ENCODE measurements at places on chromosomes 11 and 22.

- no peak for DNase-seq
These were observed 457.2 kb upstream of the CADM1 start for GRCh38 chr11:115961159-115962003.

- no peak for DNase-seq
These were observed 55.6 kb upstream of the LARGE1 start for GRCh38 chr22:33975841-33976240.

- no peak for DNase-seq
These were observed 10.4 kb downstream of the NUP98 start for GRCh38 chr11:3786781-3787428.

DNA sequence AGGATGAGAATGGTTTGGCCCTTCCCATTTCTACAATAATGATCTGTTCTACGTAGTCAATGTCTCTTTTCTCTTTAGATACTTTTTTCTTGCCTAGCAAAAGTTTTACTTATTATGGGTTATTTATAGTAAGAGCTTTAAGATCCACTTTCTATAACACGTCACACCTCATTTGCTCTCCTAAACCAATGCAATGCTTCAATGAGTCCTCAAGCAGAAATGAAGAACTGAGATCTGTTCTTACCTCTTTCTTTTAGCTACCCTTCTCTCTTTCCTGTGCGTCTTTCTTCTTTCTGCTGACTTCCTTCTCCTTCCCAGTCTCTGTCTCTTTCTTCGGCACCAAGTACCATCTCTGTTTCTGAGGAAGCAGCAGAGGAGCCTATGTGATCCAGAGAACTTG, 61.8 kb downstream of the SNX19 start:
- no peak for DNase-seq

DNA sequence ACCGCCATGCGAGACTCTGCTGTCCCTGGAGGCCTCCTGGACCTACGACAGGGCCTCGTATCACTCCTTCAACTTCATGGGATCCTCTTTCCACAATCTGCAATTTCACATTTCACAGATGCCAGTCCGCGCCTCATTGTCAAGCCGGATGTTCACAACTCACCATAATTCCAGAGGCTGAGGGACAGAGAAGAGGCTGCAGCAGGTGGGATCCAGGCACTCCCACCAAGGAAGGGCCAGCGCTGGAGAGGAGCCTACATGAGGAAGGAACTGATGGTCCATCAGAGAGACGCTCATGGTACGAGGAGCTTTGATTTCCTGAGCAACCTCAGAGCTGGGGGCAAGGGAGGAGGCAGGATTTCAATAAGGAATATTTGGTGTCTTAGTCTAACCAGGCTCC, 495.0 kb downstream of the BRD1 start:
- no peak for DNase-seq

DNA sequence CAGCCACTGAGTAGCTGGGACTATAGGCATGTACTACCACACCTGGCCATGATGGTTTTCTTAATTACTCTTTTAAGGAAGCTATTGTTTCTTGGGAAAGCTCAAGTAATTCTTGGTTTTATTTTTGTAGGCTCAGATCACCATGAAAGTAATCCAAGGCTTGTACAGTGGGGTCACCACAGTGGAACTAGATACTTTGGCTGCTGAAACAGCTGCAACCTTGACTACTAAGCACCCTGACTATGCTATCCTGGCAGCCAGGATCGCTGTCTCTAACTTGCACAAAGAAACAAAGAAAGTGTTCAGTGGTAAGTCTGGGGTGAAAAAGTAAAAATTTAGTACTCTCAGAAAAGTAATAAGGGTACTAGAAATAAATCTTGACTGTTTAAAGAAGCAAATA, 11.3 kb downstream of the RRM1 start:
- no peak for DNase-seq

- no peak for DNase-seq
These were observed 44.2 kb downstream of the ARFGAP2 start for GRCh38 chr11:47132490-47132889.

DNA sequence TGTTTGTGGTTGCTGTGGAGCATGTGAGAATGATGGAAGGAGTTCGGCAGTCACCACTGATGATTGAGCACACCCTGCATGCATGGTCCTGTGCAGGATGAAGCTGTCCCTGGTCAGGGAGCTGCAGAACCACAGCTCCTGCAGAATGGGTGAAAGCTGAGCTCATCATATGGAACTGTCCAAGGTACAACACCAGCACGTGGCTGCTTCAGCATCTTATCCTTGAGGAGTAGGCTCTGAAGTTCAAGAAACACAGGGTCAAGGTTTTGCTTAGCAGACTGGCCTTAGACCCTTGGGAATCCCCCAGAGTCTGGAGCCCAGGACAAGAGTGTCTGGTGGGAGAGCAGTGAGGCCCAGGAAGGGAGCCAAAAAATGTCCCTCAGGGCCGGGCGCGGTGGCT, 182.4 kb upstream of the LARGE1 start:
- DNase-seq, result no peak

GRCh38 chr11:4865855-4866254, 15.8 kb upstream of the OR51T1 start:
- DNase-seq, result no peak

- DNase-seq, result no peak
These were observed 34.9 kb downstream of the UBASH3B start for GRCh38 chr11:122690384-122690783.

GRCh38 chr22:25802018-25802417, 60.0 kb downstream of the MYO18B start:
- no peak for DNase-seq

DNA sequence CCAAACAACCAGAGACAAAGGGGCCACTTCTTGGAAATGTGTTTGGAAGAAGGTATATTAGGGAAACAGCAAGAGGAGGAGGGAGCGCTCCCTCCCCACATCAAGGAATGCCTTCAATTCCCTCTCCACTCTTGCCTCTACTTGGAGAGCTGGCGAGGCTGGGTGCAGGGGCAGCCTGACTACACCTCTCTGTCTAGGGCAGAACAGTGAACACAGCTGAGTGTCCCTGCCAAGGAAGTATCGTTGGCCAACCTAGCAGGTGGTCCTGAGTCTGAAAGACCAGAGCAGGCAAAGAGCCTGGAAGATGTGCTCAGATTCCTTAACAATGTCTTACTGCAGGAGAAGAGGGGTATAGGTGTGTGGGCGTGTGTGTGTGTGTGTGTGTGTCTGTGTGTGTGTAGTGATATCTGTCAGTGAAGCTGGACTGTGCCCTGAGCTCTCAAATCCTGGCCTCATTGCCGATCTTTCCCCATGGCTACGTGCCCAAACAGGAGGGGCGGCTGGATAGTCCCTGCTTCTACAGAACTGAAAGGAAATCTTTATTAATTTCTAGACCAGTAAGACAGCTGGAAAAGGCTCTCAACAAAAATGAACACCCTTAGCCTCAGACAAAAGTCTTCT, 46.8 kb downstream of the PAMR1 start:
- DNase-seq, result no peak

DNA sequence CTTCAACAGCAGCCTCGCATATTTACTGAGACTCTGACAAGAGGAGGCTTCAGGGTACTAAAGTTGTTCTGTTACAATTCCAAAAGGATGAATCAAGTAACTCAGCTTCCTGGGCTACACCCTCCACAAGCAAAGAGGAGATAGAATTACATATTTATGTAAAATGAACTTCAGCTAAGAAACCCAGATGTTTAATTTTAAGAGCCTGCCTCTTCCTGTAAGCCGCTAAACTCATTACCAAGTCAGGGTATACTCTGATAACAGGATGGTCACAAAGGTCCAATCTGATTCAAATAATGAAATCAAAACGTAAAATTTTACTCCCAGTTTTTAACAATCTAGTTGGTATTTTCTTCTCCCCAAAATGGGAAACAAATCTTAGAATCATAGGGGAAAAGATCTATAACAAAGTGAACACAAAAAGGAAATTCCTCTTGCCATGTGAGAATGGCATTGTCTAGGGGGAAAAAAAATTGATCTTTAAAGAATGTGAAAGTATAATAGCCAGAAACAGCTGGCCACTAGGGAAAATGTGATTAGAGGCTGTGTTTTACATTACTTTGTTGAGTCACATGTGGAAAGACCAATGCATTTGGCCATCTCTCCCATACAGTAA, 30.9 kb downstream of the CHEK2 start:
- no peak for DNase-seq

GRCh38 chr11:86575927-86576326, 96.5 kb downstream of the ME3 start:
- DNase-seq, result no peak

GRCh38 chr11:94854770-94855633, 86.8 kb downstream of the AMOTL1 start:
- DNase-seq, result no peak

- DNase-seq, result no peak
These were observed 105.9 kb downstream of the SLC17A6 start for GRCh38 chr11:22444076-22444475.

GRCh38 chr11:12329797-12330196, 47.6 kb upstream of the PARVA start:
- no peak for DNase-seq

DNA sequence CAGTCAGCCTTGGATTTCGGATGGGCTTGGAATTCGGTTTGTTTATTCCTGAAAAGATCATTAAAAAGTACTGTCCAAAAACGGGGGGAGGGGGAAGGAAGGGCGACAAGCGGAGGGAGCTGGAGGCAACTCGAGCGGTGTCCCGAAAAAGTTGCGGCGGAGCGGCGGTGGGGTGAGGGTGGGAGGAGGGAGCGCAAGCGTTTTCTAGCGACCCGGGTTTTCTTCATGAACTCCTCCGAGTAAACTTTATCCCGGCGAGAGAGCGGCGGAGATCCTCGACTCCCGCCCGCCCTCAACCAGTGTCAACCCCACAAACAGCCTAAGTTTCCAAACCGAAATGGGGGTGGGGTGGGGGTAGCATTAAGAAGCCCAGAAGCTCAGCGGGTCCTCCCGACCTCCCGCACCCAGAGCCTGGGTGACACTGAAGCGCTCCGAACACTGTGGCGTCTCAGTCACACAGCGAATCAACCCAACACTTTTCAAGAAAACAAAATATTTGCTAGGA, 133.0 kb upstream of the C11orf58 start:
- no peak for DNase-seq

GRCh38 chr22:30804626-30805025, 110.0 kb downstream of the OSBP2 start:
- no peak for DNase-seq

- DNase-seq, result no peak
These were observed 9.0 kb downstream of the WNT11 start for GRCh38 chr11:76197332-76197731.

GRCh38 chr22:19109198-19110063, 12.8 kb downstream of the DGCR2 start:
- no peak for DNase-seq

DNA sequence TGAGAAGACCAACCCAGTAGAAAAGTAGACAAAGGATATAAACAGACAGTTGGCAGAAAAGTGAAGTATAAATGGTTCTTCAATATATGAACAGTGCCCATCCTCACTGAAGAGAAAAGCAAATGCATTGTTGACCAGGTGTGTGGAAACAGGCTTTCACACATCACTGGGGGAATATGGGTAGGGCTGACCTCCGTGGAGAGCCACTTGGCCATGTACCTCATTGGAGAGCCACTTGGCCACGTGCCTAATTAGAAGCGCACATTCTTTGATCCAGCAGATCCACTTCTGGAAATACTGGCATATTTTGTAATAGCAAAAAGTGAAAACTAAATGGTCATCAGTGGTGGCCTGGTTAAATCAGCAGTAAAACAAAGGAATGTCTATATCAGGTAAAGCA, 43.2 kb downstream of the PPP6R3 start:
- DNase-seq, result no peak

- no peak for DNase-seq
These were observed 11.2 kb downstream of the OR8D1 start for GRCh38 chr11:124302347-124303125.

DNA sequence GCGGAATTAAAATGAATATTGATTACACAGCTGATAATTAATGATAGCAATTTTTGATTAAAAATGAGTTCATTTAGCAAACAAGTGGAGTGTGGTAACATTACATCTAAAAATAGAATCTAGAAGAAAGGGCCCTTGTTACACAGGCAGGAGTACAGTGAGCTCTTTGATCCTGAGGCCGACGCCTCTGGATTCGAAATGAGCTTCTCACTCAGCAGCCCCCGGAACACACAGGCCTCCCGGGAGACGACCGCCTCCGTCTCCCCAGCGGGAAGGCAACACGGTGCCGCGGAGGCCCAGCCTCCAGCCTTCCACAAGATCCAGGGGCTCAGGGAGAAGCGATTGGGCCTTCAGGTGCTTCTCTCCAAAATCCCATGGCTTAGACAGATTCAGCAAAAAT, 379.1 kb downstream of the BRD1 start:
- DNase-seq, result no peak

GRCh38 chr11:67633758-67634365, 4.1 kb upstream of the NUDT8 start:
- no peak for DNase-seq

DNA sequence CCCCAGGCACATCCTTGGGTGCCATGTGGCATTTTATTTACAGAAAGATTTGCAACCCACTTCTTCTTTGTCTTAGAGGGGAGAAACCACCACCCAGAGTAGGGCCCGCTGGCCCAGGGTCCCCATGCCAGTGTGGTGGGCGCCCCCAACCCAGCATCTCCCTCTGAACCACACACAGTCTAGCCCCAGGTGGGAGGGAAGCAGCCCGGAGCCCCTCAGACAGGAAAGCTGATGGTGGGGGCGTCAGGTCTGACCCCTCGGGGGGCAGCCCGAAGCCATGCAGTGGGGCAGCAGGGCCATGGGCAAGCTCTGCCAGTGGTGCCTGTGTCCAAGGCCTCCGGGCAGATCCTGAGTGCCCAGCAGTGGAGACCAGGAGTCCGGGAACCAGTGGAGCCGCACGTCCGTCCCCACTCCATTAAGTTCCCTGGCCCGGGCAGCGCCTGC, 11.7 kb downstream of the TRPM5 start:
- no peak for DNase-seq

- DNase-seq, result no peak
These were observed 48.2 kb downstream of the RTN4R start for GRCh38 chr22:20219667-20220628.

GRCh38 chr11:133172349-133172748, 360.0 kb downstream of the OPCML start:
- no peak for DNase-seq

- DNase-seq, result no peak
These were observed 53.1 kb downstream of the ARRB1 start for GRCh38 chr11:75298191-75298975.

- no peak for DNase-seq
These were observed 169.8 kb downstream of the DSCAML1 start for GRCh38 chr11:117627259-117627658.

DNA sequence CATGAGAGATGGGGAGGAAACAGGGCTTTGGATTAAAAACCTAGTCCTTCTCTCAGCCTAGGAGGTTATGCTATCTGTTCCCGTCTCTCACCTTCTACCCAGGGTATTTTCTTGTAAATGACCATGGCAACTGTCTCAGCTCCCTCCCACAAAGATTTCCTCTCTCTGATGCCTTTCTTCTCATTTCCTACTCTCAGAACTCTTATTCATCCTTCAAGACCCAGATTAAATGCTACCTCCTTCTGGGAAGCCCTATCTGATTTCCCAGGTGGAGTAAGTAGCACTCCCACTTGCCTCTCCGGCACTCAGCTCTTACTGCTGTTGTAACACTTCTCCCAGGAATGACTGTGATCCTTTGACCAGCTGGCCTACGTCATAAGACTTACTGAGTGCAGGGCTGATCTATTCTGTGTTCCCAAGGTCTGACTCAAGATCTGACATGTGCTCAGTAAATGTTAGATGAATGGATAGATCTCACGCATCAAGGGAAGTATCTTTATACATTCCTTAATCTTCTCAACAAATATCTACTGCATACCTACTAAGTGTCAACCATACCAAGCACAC, 175.0 kb downstream of the TENM4 start:
- DNase-seq, result no peak
